ENCODE measurements at places on chromosomes 1 and 21.

DNA sequence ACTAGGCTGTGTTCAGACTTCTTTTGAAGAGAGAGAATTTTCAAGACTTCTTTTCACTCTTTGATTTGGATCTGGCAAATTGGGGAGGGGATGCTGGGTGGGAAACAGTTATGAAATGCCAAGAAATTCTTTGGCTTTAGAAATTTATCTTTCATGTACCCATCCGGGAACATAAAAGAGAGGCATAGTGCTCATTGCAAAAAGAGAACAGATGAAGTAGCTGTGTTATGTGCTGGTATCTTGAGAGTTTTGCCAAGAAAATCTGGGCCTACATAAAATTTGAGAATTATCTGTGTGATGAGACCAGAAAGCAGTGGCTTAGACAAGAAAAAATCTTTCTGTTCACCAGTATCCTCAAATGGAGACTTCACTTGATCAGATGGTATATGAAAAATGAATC is 4.3 kb downstream of the TMEM167B start:
- no peak for DNase-seq

GRCh38 chr1:87146538-87146937 is 182.1 kb upstream of the LMO4 start:
- DNase-seq: no peak

DNA sequence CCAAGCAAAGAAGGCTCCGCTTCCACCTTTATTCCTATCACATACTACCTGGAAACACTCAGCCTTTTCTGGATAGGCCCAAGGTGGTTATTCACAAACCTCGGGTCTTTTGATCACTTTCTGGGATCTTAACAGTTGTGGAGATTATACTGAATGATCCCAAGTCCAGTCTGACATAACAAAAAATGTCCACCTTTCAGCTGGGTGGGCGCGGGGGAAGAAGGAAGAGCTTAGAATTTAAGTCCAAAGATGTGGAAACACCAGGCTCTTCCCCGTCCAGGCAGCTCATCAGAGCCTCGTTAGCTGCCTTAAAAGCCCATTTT is 338 bp upstream of the C1orf53 start:
- DNase-seq: no peak

DNA sequence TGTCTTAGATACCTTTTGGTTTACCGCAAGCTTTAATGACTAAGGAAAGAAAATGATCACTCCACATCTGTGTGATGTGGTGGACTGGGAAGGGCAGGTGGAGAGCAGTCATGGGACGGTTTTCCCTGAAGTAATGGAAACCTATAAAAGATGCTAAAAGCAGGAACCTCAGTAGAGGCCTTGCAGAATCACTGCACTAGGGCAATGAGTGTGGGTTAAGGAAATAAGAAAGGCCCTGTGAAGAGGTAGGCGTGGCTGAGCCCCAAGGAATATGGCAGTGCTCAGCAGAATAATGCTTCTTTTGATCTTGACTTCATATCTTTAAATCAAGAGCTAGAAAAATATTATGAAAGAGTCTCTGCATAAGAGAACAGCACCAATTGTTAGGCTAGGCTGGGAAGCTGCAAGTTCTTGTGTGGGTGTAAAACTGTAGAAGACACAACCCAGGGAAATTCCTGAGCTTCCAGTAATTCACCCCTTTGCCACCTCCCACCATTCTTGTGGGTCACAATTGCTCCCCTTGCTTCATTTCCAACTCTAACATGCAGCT is 49.9 kb downstream of the CLCA4 start:
- DNase-seq: peak; percentile 84

DNA sequence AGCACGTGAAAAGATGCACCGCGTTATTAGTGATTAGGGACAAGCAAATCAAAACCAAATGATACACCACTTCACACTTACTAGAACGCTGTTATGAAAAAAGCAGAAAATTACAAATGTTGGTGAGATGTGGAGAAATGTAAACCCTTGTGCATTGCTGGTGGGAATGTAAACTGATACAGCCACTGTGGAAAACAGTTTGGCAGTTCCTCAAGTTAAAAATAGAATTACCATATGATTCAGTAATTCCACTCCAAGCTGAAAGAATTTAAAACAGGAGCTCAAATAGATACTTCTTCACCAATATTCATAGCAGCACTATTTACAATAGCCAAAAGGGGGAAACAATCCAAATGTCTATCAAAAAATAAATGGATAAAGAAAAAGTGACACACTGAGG is 10.3 kb upstream of the EVI5 start:
- DNase-seq: no peak

DNA sequence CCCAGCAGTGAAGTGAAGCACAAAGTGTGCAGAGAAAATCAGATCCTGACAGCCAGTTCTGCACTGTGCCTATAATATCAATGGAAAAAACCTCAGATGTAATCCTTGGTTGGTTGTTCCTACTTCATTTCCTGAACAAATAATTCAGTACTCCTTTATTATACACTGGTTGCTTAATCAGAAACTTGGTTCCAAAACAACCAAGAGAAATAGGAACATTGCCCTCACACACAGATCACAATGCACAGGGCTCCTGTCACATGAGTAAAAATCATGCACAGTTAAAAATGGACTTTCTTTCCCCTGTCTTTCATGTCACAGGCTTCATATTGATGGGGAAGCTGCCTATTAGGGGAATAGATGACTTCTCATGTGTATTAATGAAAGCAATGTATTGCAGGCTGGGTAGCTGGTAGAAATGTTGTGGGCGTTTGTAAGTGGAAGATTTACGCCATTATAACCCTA is 9.7 kb downstream of the DNASE2B start:
- peak; percentile 9 for DNase-seq

Measured in COLO829 (cell line).